ENCODE measurements at places on chromosomes 7 and 10.

DNA sequence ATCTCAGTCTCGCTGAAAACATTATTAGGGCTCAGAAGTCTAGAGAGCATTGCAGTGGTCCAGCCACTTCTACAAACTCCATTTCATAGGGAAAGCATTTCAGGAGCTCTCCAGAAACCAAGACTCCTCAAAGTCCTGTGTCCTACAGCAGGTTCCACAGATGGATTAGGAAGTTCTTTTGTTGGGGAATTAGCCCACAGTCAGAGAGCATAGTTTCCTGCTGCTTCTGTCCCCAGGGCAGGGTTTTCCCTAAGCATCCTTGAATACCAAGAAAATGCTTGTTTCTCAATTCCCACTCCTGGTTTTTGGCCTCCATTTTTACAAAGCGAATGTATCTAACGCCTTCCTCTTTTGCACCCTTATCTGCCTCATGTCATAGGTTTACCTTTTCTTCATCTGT, 235.9 kb upstream of the PODXL start:
- DNase-seq, result no peak

DNA sequence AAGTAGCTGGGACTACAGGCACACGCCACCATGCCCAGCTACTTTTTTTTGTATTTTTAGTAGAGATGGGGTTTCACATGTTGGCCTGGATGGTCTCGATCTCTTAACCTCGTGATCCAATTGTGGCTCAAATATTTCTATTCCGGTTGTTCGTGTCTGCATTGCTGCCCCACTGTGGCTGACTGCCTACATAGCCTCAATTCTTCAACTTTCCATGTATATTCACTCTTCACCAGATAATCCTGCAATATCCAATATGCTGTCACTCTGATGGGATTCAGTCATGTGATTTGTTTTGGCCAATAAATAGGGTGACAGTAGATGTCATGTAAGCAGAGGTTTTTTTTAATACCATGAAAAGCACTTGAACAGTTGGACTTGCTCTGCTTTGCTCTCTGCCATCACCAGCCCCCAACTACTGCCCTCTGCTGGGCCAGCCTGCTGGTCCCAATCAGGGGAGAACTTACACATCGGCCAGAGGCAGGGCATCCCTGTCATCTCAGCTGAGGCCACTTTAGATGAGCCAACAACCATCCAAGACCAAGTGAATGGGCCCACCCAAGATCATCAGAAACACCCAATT, 56.7 kb downstream of the NSUN6 start:
- peak; percentile 31 for DNase-seq

- peak; percentile 83 for DNase-seq
These were observed 73.1 kb upstream of the CAMK2B start for GRCh38 chr7:44398511-44398911.

DNA sequence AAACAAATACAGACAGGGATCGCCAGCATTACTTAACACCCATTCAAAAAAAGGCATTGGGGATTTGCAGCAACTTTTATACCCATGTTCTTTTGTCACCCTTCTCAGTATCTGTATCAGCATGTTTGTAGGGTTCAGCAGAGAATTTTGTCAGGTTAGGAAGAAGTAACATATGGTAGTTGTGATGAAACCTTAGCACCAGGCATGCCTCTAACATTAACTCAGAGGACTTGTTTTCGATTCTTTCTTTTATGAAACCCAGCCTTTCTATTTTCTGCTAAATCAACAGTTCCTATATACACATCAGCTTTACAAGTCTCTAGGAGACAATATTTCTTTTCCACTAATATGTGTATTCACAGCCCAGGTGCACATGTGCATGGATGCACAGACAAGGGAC, 22.4 kb upstream of the HDAC9 start:
- DNase-seq, result no peak

DNA sequence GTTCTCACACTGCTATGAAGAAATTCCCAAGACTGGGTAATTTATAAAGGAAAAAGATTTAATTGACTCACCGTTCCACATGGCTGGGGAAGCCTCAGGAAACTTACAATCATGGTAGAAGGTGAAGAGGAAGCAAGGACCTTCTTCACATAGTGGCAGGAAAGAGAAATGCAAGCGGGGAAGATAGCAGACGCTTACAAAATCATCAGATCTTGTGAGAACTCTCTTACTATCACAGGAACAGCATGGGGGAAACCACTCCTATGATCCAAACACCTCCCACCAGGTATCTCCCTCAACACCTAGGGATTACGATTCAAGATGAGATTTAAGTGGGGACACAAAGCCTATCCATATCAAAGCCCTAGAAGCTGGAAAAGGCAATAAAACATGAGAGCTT, 130.8 kb downstream of the MDFIC start:
- no peak for DNase-seq

- DNase-seq, result no peak
These were observed 49.9 kb downstream of the DNAJC1 start for GRCh38 chr10:21953585-21954057.

DNA sequence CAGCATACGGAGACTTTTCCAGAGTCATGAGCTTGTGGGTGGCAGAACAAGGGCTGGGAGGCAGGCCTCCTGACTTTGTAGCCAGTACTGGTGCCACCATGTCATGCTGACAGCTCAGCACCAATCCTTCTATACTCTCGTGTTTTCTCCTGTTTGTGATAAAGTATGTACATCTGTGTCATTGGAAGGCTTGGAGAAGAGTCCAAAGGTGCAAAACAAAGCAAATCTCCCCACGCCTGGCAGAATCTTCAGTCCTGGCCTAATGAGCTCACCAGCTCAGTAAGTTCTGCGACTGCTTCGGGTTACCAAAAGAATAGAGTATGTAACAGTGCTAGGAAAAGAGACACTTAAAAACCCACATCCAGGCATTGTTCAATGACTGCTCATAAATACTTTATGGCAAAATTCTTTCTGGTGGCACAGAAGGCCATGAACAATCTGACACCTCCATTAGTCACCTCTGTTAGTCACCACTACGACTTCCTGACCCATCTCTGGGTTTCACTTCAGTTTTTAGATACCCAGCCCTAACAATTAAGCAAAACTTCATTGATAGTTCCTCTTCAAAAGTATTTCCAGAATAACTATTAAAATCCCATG, 24.5 kb downstream of the STEAP1 start:
- no peak for DNase-seq

- peak; percentile 79 for DNase-seq
These were observed at the start of gene KAZALD1 for GRCh38 chr10:101061624-101062231. KAZALD1 (plus strand) TSS chr10:101061989; CDS start chr10:101062593, 604 bp downstream.

DNA sequence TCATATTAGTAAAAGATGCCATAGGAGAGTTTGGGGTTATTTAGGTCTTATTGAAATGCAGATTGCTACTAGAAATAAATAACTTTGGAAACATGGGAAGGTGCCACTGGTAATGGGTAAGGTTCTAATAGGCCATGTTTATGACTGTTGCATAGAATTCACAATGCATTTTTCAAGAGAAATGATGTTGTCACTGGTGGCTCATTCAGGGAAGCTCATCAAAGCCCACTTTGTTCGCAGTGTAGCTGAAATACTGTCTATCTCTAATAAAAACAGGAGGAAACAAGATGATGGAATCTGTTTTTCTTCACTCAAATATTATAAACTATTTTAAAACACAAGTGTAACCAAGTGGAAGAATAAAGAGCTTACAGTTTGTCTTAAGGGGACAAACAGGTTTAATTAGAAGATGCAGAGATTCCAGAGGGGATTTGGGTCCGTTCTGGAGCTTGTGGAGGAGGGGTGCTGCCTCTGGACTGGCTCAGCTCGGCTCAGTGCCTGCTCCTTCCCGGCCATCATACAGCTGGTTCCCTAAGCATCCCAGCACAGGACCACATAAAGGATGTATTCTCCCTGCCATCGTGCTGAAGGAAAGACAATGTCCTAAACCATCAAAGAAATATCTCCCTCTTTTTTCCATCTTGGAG, 20.4 kb downstream of the OPALIN start:
- DNase-seq, result no peak

DNA sequence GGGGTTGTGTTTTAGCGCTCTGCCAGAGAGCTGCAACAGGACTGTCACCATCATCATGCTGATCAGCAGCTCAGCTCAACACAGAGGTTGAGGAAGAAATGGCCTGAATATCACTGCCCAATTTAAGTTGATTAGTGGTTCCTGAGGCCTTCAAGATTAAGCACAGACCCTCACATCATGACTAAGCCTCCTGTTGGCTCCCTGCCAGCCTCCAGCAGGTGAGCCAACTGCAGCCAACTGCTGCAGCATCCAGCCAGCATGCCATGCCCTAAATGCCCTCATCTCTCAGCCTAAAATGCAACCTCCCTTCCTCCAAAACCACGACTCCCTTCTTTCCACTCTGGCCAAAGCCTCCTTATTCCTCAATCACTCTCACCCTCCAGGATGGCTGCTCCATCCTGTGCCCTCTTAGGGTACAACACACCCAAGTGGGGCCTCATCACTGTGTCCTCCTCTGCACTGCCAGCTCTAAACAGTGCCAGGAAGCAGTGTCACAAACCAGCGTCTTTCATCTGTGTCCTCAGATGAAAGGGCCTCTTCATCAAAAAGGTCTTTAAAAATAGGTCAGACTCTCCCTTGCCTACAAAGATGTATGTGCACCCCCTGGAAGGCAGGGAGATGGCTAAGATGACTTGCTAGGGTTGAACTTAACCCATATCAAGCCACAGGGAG, 259.3 kb downstream of the ZEB1 start:
- no peak for DNase-seq

GRCh38 chr10:119101366-119102098, 2.4 kb upstream of the DENND10 start:
- DNase-seq, result no peak

GRCh38 chr10:94085766-94086437, 92.2 kb downstream of the PLCE1 start:
- DNase-seq, result no peak

- no peak for DNase-seq
These were observed 54.7 kb upstream of the LANCL2 start for GRCh38 chr7:55310287-55311025.

GRCh38 chr10:127556916-127557315, 7.8 kb downstream of the NPS start:
- no peak for DNase-seq

DNA sequence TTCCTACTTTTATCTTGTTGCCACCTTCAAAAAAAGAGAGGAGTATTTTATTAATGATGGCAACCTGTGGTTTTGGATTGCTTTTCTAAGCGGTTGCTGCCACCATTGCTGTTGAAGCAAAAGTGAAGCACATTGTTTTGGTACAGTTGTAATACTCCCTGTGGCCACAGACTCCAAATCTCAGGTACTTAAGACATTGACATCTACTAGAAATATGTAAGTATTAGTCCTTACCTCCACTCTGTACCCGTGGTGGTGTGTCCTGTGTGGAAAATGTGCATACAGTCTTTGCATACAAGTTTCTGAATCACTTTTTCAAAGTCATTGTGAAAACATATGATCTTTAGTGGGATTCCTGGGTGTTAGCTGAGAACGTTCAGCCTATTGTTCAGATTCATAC, 85.7 kb downstream of the ANLN start:
- no peak for DNase-seq

- DNase-seq, result no peak
These were observed 180.3 kb upstream of the SHH start for GRCh38 chr7:155992538-155992937.

DNA sequence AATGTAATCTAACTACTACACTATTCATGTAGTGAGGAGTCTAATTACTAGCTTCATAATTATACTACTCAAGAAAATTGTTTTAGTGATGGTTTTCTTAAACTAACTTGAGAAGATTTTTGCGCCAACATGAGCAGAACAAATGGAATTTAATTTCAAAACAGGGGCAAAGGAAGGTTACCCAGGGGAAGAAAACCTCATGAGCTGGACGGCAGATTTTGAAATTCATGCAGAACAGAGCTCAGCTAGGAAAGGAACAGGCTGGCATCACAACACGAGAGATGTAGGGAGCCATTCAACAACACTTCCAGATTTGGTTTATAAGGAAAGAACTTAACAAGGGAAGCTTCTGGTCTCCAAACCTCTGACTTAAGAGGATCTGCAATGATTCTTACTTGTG, 235.3 kb upstream of the PRKCQ start:
- DNase-seq, result no peak

DNA sequence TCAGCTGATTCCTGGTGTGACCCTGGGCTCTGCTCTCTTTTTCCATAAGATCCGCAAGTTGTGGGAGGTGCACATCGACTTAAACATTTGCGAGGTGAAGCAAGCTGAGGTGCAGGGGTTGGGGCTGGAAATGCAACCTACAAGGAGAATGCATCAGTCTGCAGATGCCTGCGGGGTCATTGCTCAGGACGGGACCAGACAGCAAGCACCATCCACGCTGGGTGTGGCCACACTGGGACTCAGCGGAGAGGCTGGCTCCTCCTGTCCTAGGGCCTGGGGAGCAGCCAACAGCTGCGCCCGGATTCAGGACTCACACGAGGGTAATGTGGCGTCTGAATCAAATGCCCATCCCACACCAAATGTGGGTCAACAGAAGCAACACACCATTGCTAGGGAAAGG, 33.8 kb downstream of the STK32C start:
- DNase-seq, result no peak

GRCh38 chr10:5533098-5533731, 8.5 kb downstream of the CALML3 start:
- DNase-seq, result no peak

DNA sequence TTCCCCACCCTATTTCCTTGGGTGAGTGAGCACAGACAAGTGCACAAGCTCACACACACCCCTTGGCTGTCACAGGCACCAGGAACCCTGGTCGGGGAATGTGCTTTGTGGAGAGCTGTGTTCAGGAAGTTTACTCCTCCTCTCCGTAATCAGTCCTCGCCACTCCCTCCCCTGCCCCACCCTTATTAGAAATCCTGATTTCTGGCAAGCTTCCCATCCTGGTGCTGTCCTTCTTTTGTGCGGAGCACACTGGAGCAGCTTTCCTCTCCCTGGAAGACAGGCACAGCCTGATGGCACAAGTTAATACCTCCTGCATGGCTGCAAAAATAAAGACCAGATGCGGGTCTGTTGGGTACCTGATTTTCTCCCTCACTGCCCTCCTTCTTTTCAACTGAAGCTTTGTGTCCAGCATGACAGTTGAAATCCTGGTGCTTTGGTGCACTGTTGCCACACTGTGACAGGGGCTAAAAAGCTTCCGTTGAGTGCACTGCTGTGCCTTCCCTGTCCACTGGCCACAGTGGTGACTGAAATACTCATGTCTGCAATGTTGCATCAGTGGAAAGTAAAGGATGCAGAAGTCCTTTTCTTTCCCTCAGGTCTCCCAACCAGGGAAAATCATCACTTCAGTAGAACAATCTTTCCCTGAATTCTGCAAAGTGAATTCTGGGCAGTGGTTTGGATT, 55.0 kb downstream of the LRRC4 start:
- DNase-seq, result no peak

GRCh38 chr7:23164846-23165245, 17.0 kb upstream of the NUP42 start:
- no peak for DNase-seq
